ENCODE measurements at places on chromosomes 2 and 18.

- no peak for DNase-seq
Observed at GRCh38 chr2:27809761-27810241, 38.3 kb downstream of the MRPL33 start.

DNA sequence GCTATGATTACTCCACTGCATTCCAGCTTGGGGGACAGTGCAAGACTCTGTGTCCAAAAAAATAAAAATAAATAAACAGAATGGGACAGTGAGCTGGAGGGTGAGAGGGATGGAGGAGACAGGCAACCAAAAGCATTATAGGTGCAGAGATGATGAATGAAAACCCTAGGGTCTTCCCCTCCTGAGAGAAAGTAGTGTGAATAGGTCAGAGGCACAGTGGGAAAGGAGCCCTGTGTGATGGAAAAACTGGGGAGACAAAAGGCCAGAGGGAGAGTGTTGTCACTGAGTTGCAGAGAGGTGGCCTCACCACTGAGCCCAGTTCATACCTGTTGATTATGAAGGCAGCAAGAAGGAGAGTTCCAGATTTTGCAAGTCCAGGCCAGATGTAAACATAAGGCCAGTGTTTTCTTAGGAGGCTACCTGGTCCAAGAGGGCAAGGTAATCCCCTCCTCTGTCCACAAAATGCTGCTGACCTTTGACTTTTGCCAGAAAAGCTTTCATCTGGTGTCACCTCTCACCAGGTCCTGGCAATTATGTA lies 17.6 kb upstream of the AGFG1 start:
- DNase-seq, result peak; percentile 39

DNA sequence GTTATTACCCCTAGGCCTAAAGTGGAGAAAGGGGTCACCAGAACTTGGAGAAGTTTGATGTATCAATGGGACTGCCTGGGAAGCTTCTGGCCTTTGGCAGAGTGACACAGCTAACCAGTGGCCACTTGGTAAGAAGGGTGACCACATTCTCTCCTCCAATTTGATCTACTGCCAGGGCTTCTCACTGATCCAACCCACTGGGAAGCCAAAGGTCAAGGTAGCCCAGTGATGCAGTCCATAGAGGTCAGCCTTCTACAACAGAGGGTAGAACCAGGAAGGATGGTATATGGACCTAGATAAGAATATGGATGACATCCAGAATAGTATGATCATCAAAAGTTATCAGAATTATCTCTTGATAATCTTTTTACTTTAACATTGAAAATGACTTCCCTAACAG lies 493.6 kb downstream of the NYAP2 start:
- no peak for DNase-seq

- DNase-seq, result no peak
Observed at GRCh38 chr18:76572518-76573247, 77.6 kb upstream of the ZNF516 start.

- DNase-seq, result no peak
Observed at GRCh38 chr2:36952748-36953197, 13.6 kb downstream of the STRN start.

GRCh38 chr18:27860701-27861107 lies 316.2 kb downstream of the CDH2 start:
- no peak for DNase-seq

GRCh38 chr2:48545244-48545643 lies 15.3 kb downstream of the STON1 start:
- no peak for DNase-seq

- no peak for DNase-seq
Observed at GRCh38 chr2:222733846-222734702, 62.6 kb downstream of the MOGAT1 start.

DNA sequence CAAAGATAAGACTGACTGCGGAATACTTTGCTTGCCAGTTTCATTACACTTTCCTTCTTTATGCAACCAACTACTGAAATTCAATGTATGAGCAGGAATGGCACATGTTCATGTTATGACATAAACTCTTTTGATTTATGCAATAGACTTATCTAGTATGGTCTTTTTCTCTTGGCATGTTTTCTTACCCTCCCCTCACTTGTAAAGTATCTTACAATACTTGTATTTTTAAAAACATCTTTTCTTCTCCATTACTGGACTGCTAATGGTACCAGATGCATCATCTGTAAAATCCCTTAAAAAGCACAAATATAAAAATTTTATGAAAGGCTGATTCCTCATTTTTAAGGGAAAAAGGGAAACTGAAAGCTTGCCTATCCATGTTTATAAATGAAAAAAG lies 373.8 kb downstream of the ZEB2 start:
- no peak for DNase-seq

DNA sequence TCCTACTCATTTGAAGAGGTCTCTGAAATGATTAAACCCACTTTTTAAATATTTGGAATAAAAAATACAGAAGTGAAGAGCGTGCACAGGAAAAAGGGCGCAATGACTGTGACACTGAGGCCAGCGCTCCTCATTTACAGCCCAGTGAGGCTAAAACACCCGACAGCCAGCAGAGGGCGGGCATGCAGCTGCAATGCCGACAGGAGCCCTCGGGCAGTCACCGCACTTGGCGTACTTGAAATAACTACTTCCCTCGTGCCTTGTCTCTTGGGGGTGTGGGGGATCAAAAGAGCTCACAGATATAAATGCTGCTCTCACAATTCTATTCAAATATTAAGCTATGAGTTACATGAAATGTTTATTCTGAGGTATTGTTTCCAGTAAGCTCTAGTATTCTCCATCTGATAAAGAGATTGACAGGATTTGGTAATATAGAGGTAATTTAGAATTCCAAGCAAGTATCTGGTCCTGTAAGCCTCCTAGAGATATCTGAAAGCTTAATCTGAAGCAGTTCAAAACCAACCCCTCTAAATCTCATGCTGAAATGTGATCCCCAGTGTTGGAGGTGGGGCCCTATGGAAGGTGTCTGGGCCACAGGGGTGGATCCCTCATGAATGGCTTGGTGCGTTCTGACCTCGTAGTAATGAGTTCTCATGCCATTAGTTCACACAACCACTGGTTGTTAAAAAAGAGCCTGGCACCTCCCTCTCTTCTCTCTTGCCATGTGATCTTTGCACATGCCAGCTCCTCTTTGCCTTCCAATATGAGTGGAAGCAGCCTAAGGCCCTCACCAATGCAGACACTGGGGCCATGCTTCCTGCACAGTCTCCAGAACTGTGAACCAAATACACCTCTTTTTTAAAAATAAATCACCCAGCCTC lies 93.6 kb downstream of the ZAP70 start:
- peak; percentile 82 for DNase-seq

- no peak for DNase-seq
Observed at GRCh38 chr2:23757686-23758433, 169.1 kb downstream of the ATAD2B start.

GRCh38 chr18:54734059-54734458 lies 94.2 kb upstream of the RAB27B start:
- no peak for DNase-seq

- no peak for DNase-seq
Observed at GRCh38 chr18:53560546-53560945, 663.9 kb downstream of the MBD2 start.

DNA sequence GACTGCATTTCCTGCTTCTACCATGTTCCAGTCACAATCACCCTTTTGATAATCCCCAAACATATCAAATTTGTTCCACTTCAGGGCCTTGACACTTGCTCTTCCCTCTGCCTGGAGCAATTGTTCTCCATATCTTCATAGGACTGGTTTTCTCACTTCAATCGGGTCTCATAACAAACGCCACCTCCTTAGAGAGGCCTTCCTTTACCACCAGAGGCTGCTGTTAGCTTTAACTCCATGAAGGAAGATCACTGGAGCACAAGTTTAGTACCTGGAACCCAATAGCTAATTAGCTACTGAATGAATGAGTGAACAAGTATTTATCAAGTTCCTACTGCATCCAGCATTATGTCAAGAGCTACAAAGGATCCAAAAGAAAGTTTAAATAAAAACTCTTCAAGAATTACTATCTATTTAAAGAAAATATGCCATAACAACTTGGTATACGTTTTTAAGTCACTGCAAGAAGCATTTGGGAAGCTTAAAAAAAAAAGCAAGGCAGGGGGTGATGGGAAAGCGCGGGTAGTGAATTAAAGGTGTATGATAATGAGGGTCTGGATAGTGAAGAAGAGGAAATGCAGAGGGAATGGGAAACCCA lies 58.8 kb downstream of the BAZ2B start:
- no peak for DNase-seq

GRCh38 chr2:107742460-107743027 lies 84.1 kb upstream of the RGPD4 start:
- no peak for DNase-seq

- DNase-seq, result no peak
Observed at GRCh38 chr2:7661502-7661901, 744.3 kb downstream of the RNF144A start.

DNA sequence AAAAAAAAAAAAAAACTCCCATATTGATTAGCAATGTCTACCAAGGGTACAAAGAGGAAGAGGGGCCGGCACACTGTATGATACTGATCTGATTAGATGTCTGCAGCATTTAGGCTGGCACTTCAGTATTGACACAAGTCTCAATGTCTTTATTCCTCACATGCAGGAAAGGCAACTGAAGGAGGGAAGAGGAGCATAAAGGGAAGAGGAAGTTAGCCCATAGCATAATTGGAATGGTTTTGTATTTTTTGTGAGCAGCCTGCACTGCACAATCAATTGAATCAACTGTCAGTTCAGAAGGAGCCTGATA lies 79.0 kb downstream of the DNER start:
- no peak for DNase-seq

Measured in activated naive CD8-positive, alpha-beta T cell treated with anti-CD3 and anti-CD28 coated beads, Interleukin-2, amount 50 U/mL, for 24 hours (primary cell).